COR-L47 (cell line): ENCODE measurements at places on chromosomes 6 and 20.

DNA sequence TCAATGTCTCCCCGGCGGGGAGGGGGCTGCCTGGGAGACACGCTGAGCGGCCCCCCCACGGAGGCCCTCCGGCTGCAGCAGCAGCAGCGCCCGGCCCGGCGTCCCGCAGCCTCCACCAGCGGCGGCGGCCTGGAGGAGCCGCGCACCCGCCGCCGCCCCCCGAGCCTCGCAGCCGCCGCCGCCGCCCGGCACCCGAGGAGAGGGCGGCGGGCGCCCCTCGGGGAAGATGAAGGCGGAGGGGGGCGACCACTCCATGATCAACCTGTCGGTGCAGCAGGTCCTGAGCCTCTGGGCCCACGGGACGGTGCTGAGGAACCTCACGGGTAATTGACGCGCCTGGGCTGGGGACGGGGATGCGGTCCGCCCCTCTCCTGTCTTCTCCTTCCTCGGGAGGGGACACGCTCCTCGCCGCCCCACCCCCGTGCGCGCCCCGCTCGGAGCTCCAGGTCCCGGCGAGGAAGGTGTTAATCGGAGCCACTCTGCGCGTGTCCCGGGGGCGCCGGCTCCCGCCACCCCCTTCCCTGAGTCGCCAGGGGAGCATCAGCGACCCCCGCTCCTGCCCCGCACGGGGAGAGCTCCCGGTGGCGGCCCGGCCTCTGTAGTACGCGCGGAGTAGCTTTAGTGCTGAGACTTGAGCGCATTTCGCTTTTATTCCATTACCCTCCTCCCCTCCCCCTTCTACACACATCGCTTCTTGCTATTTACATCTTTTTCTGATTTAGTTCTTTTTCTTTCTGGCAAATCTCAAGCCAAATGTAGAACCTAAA, 686 bp downstream of the TMEM170B start:
- DNase-seq: peak; percentile 46

GRCh38 chr6:165571721-165572132, 91.3 kb downstream of the PDE10A start:
- DNase-seq: no peak

- DNase-seq: peak; percentile 49
Measured at GRCh38 chr6:28981431-28981832, 23.7 kb downstream of the ZNF311 start.

- no peak for DNase-seq
Measured at GRCh38 chr20:14700639-14700960, 363.2 kb upstream of the FLRT3 start.

- DNase-seq: no peak
Measured at GRCh38 chr6:30939473-30939872, 1.3 kb upstream of the MUCL3 start.

DNA sequence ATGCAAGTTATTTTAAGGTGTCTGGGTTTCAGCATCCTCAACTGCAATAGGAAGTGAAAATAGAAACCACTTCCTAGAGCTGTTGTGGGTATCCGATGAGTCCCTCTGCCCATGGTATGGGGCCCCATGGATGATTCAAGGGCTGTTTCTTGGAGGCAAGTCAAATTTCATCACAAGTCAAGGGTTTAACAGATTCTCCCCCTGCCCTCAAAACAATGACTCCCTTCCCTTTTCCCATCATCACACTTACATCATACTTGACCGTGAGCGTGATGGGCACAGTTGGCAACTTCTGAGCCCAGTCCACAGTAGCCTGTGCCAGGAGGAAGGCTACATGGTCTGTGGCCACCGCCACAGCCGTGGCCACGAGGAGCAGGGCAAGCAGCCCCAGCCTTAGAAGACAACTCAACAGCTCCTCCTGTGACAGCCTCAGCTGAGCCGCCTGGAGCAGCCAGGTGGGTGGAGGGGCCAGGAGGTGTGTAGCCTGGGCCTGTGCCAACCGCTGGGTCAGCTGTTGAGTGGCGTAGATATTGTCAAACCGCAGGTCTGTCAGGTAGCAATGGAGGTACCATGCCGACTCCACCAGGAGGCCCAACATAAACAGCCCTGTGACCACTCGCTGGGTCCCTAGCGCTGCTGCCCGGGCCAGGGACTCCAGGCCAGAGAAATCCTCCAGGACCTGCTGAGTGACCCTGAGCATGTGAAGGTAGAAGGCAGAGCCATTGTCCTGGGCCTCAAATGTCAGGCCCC, 5.2 kb downstream of the OCSTAMP start:
- DNase-seq: no peak

GRCh38 chr6:116497113-116497676, 14.2 kb upstream of the CALHM5 start:
- no peak for DNase-seq
